ENCODE measurements at places on chromosomes 5 and 9.

DNA sequence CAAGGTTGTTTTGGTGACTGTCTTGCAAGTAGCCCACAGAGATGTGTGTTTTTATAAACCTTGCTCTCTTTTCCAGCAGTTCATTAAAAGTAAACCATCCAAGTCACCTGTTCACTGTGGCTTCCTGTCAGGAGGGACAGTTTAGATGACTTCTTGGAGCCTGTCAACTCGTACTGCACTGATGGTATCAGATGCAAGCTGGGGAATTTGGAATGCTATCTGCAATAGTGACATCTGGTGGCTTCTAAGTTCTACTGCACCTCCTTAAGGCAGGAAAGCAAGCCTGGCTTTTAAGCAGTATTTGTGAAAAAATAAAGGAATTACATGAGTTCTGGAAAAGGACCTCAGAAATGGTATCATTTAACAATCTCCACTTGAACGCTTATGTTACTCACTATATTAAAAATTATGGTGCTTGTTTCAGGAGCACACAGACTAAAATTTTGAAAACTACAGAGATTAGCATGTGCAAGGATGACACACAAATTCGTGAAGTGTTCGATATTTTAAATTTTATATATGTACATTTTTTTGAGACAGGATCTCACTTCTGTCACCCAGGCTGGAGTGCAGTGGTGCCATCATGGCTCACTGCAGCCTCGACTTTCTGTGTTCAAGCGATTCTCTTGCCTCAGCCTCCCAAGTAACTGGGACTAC is 164.0 kb downstream of the TTC39B start:
- DNase-seq, result no peak

GRCh38 chr9:86945728-86946200 is 1.5 kb downstream of the GAS1 start:
- DNase-seq, result no peak

DNA sequence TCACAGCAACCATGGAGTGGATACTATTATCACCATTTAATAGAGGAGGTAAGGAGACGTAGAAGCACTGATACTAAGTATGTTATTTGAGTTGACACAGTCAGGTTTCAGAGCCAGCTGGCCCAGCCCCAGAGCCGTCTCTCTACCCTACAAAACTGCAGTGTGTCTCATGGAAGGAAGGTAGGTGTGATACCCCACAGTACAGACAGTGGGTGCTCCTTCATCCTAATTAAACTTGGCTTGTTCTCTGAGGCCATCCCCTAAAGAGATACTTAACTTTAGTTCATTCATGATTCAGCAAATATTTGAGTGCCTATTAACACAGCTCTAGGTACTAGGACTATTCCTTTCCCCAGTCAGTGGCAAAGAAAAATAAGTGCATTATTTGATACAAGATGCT is 22.6 kb downstream of the PIP5K1B start:
- no peak for DNase-seq

DNA sequence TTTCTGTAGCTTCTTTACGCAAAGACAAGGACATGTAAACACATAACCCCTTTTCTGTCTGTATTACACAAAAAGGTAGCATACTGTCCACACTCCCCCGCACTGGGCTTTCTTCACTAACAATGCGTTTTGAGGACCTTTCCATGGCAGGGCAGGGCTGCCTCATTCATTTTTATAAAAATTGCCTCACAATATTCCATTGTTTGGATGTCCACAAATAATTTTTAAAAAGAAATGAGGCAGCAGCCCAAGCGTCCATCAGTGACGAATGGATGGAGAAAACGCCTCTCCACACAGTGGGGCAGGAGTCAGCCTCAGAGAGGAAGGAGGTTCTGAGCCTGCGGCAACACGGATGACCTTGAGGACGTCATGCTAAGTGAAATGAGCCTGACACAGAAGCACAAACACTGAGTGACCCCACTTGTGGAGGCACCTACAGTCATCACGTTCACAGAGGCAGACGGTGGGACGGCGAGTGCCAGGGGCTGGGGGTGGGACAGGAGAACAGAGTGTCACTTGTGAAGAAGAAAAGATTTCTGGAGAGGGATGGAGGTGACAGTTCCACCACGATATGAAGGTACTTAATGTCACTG is 67.8 kb downstream of the RASGEF1C start:
- DNase-seq, result no peak
